Fibroblast of the aortic adventitia (primary cell): ENCODE measurements at places on chromosomes 5 and 9.
A peak's percentile ranks its signal among the peaks of the same experiment; 100 is the strongest.

DNA sequence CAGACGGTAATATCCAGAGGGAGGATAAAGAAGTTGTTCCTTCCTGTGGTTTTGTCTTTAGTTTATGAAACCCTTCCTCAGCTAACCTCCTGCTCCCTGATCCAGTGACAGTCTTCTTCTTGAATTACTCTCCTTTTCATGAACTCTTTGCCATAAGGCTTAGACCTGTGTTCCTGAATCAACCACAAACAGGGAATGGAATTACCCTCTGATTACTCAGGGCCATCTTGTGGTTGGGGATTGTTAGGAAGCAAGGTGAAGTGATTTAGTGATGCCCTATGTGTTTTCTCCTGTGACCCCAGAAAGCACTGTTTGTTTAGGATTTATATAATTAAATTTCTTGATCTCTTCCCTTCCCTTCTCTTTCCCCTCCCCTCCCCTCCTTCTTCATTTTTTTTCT is 409.1 kb downstream of the TAF11L14 start:
- DNase-seq, result no peak

GRCh38 chr5:115450741-115451140 is 93.8 kb downstream of the FEM1C start:
- DNase-seq, result peak; percentile 98

- DNase-seq, result no peak
Observed at GRCh38 chr5:169791251-169791650, 154.2 kb downstream of the DOCK2 start.

GRCh38 chr5:168916266-168916665 is 337.1 kb upstream of the PANK3 start:
- DNase-seq, result peak; percentile 16

GRCh38 chr9:129507805-129508204 is 113.1 kb downstream of the C9orf50 start:
- no peak for DNase-seq

GRCh38 chr9:73153793-73154227 is 2.1 kb downstream of the ANXA1 start:
- DNase-seq, result peak; percentile 47
